ENCODE measurements at places on chromosomes 7 and 10.

DNA sequence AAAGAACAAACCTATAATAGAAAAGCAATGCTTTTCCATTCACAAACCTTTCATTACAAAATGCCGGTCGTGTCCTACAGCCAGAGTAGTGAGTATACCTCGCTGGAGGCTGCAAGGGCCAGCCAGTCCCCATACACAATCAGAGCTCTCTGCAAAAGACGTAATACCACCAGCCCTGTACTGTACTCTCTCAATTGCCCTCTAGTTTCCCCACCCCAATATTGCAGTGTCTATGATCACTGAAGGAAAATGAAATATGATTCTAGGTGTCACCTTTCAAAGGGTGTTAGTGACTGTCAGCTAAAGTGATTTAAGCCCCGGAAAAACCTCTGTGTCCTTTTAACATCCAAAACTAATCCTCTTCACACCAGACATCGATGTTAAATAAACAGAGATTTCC lies 24.8 kb downstream of the PLXNA4 start:
- DNase-seq: no peak

GRCh38 chr10:32189400-32190084 lies 133.3 kb upstream of the KIF5B start:
- no peak for DNase-seq

DNA sequence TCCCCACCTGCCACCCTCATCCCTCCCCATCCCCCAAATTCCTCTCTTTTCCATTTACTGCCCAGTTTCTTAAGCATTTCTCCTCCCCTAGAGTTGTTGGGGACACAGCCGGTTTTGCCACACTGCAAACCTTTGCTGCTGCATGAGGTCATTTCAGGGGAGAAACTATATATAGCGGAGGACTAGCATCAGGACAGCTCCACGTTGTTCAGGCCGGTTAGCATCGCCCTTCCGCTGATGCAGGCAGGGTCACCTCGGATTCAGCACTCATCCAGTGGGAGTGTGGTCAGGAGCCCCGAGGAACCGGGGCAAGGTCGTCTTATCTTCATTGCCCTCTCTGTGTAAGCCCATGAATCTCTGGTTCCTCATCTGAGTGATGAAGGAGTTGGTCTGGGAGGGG lies 15.6 kb downstream of the UBTD1 start:
- DNase-seq: no peak

DNA sequence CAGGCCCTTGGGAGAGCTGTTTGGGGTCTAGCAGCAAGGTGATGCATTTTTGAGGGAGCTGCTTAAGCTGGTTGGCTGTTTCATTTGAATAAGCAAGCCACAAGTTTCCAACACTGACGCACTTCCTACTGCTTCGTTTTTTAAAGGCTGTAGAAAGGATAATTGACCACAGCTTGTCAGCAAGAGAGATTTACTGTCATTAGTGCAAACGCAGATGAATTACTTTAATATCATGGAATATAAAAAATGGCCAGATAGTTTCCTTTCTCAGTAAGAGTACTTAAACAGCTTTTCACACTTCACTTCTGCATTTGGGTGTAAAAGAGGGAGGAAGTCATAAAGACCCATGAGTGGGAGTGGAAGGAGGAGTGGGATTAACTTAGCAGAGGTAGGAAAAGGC lies 61.5 kb downstream of the FZD1 start:
- DNase-seq: no peak
